Prostate gland (tissue), 2 donors: ENCODE measurements at places on chromosomes 4 and X. TPM values are rescaled to one million over a fixed set of nuclear protein-coding genes. Genes with fewer than 3 reads are reported as not detected.

CCDC120 gene
- 12.3 TPM for total RNA-seq

NUDT6 gene
- total RNA-seq, result 6.6 TPM

GLRA2 gene
- total RNA-seq, result not detected

TAF1 gene
- total RNA-seq, result 67.9 TPM

CCNA2 gene
- total RNA-seq, result 3.5 TPM

STPG2 gene
- 0.77 TPM for total RNA-seq

ABLIM2 gene
- total RNA-seq, result 2.6 TPM

GRCh38 chr4:173525118-173526011 is 4.7 kb downstream of the HAND2 start:
- H3K4me3 ChIP-seq, result no peak overlapping the region
- H3K36me3 ChIP-seq, result no peaks in the 10 kb centered on the region
- H3K27ac ChIP-seq, result no peak overlapping the region
- peaks cover 4% of the 10 kb centered on the region for H3K4me1 ChIP-seq
- peaks cover 66% of the 10 kb centered on the region for H3K27me3 ChIP-seq

- H3K27ac ChIP-seq, result peak overlapping the region; percentile 95
- H3K36me3 ChIP-seq, result no peaks in the 10 kb centered on the region
- no peak for DNase-seq
- H3K4me1 ChIP-seq, result no peaks in the 10 kb centered on the region
These were observed 2.0 kb downstream of the SETD7 start for GRCh38 chr4:139553751-139554641.

- H3K4me3 ChIP-seq, result no peak overlapping the region
- no peaks in the 10 kb centered on the region for H3K36me3 ChIP-seq
- DNase-seq, result no peak
- H3K4me1 ChIP-seq, result no peaks in the 10 kb centered on the region
- H3K27me3 ChIP-seq, result no peaks in the 10 kb centered on the region
These were observed 245.1 kb upstream of the ETNPPL start for GRCh38 chr4:109007976-109008375.

- H3K4me3 ChIP-seq, result no peak overlapping the region
- H3K27ac ChIP-seq, result no peak overlapping the region
- H3K36me3 ChIP-seq, result no peaks in the 10 kb centered on the region
- no peaks in the 10 kb centered on the region for H3K4me1 ChIP-seq
These were observed 139.5 kb downstream of the SH3KBP1 start for GRCh38 chrX:19747652-19748610.

GRCh38 chrX:39165185-39165584 is 363.9 kb downstream of the MID1IP1 start:
- H3K27ac ChIP-seq, result no peak overlapping the region
- no peaks in the 10 kb centered on the region for H3K4me1 ChIP-seq
- H3K36me3 ChIP-seq, result no peaks in the 10 kb centered on the region
- H3K4me3 ChIP-seq, result no peak overlapping the region
- no peaks in the 10 kb centered on the region for H3K27me3 ChIP-seq
